Stimulated activated CD4-positive, alpha-beta T cell treated with anti-CD3 and anti-CD28 coated beads, Interleukin-1b, Interleukin-23, amount 100 ng/mL, for 1 hour (primary cell): ENCODE measurements at places on chromosomes 16 and 17.

- no peak for DNase-seq
Measured at GRCh38 chr17:6427279-6427781, 7.6 kb downstream of the AIPL1 start.

GRCh38 chr16:25063865-25064264, 47.7 kb upstream of the LCMT1 start:
- DNase-seq: no peak

DNA sequence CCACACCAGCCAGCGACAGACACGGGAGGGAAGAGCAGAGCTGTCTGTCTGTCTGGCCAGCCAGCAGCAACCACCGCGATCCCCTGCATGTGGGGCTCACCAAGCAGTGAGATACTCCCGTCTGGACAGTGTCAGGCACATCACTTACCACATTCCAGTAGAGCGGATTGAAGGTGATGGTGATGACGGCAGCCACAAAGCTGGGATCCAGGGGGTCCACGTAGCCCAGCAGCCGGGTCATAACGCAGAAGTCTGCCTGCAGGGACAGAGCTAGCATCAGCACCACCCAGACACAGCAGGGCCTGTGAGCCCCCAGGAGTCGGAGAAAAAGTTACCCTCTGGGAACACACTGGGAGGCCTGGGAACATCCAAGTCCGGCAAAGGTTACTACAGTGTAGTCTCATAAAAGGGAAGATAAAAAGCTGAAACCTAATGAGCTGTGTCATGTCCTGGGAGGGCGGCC, 14.7 kb downstream of the PEMT start:
- DNase-seq: no peak

- DNase-seq: no peak
Measured at GRCh38 chr16:68802190-68802589, 41.1 kb upstream of the TANGO6 start.

- DNase-seq: no peak
Measured at GRCh38 chr17:65527381-65527780, 34.1 kb downstream of the AXIN2 start.

GRCh38 chr17:1649844-1650501, at the start of gene RILP:
Gene RILP, minus strand, starts transcription at chr17:1649866. Its CDS starts 62 bp downstream, at chr17:1649804.
- no peak for DNase-seq

- DNase-seq: no peak
Measured at GRCh38 chr16:28876019-28876659, 2.1 kb upstream of the ATP2A1 start.

GRCh38 chr17:50949128-50949988, 83.2 kb upstream of the TOB1 start:
- no peak for DNase-seq

DNA sequence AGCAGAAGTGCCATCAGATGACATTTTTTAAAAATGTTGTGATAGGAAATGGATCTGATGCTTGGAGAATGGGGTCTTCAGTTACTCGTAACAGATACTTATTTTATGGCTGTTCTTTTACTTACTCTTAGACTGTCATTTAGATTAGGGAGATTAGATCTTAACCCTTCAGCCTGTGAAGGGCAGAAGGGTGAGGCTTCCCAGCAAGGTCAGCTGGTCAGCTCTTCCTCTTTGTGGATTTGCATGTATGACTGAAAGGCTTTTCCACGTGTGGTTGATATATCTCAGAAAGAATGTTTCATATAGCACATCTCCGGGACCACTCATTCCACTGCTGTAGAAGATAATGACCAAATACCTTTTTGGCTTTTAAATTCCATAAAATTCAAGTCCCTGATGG, 27.4 kb downstream of the GRB7 start:
- no peak for DNase-seq

DNA sequence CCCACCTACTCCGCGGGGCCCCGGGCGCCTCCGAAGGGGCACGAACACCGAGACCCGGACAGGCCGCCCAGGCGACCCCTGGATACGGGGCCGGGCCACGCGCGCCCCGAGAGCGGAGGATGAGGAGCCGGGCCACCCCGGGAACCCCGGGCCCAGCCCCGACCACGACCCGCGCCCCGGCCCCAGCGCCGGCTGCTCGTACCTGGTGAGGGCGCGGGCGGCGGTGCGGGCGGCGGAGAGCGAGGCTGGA, 192 bp downstream of the FASN start:
- no peak for DNase-seq

- no peak for DNase-seq
Measured at GRCh38 chr17:47806026-47806912, 15.3 kb downstream of the OSBPL7 start.

GRCh38 chr17:82272495-82273326, 789 bp downstream of the CSNK1D start:
- DNase-seq: peak; percentile 12

DNA sequence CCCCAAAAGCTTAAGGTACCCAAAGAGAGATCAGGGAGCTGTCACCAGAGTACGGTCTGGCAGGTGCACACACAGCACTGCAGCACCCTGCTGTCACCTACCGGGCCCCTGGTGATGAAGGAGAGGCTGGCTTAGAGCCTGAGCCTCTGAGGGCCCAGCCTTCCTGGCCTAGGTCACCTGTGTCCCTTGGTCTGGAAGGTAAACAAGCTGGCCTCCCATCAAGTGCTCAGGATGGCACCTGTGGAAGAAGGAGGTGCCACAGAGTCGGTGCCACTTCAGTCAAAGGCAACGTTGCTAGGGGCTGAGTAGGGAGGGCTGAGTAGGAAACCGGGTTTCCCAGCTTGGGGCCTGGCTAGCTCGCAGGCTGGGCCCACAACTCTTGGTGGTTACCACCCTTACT, 70.7 kb downstream of the COG7 start:
- DNase-seq: no peak

- DNase-seq: no peak
Measured at GRCh38 chr16:80377096-80377956, 163.5 kb upstream of the DYNLRB2 start.

GRCh38 chr17:44677136-44677535, 12.4 kb downstream of the CCDC43 start:
- no peak for DNase-seq
